ENCODE measurements at places on chromosomes 5 and 9.

DNA sequence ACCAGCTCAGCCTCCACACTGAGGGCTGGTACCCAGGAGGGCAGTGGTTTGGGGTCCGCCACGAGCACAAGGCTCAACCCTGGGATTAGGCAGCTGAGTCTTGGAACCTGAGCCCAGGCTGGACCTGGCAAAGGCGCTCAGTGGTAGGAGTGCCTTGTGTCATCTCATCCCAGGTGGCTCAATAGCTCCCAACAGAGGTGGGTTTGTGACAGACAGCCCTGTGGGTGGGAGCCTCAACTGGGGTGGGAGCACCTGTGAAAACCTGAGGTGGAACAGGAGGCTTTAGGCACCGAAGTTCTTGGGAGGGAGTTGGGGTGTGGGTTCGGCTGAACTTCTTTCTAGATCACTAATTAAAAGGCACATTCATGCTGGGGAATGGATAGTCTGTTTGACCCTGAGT is 35.2 kb upstream of the SMU1 start:
- DNase-seq = no peak

- no peak for DNase-seq
Observed at GRCh38 chr5:37533851-37534250, 154.7 kb downstream of the WDR70 start.

DNA sequence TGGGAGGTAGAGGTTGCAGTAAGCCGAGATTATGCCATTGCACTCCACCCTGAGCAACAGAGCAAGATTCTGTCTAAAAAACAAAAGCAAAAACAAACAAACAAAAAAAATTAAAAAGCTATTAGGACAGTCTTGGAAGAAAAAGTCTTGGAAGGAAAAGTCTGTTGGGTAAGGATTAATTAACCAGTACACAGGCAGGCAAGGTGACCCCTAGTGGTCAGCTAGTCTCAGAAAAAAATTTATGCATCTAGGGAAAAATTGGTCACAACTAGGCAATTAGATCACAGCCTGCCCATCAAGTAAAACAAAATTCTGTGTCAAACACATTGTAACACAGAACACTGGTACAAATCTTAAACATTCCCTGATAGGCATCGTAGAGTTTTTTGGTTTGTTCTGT is 6.7 kb upstream of the ANKRD18B start:
- no peak for DNase-seq

- no peak for DNase-seq
Observed at GRCh38 chr5:37658440-37658839, 181.4 kb downstream of the GDNF start.

DNA sequence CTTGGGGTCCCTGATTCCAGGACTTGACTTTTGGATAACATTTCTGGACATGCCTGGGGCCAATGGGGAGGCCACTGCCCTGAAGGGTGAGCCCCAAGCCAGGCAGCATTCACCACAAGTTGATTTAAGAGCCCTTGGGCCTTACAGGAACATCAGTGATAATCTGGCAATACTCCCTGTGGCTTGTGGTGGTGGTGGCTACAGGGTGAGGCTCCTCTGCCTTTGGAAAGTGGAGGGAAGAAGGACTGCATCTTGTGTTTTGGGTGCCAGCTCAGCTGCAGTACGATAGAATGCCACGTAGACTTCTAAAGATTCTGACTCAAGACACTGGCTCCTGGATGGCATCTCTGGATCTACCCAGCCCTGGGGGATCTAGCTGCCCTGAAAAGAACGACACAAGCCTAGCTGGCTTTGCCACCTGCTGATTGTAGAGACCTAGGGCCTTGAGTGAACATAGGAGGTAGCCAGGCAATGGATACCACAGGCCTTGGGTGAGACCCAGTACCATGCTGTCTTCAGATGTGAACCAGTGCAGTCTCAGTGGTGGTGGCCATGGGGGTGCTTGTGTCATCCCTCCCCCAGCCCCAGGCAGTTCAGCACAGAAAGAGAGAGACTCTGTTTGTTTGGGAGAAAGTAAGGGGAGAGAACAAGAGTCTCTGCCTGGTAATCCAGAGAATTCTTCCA is 79.0 kb upstream of the DAP start:
- no peak for DNase-seq

DNA sequence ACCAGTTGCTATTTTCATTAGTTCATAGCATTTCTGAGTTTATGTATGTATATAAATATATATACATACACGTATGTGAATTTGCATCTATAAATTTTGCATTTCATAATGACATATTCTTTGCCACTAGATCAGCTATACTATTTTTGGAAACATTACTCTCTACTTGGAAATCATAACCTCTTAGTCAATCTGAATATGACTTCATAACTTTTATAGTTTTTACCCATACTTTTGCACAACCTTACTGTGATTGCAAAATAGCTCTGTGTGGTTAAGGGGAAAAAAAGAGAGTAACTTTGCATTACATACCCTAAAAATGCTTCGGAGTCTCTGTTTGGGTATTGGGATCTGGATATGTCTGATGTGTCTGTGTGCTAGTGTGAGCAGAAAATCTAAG is 44.9 kb upstream of the ADAMTSL1 start:
- DNase-seq = no peak

DNA sequence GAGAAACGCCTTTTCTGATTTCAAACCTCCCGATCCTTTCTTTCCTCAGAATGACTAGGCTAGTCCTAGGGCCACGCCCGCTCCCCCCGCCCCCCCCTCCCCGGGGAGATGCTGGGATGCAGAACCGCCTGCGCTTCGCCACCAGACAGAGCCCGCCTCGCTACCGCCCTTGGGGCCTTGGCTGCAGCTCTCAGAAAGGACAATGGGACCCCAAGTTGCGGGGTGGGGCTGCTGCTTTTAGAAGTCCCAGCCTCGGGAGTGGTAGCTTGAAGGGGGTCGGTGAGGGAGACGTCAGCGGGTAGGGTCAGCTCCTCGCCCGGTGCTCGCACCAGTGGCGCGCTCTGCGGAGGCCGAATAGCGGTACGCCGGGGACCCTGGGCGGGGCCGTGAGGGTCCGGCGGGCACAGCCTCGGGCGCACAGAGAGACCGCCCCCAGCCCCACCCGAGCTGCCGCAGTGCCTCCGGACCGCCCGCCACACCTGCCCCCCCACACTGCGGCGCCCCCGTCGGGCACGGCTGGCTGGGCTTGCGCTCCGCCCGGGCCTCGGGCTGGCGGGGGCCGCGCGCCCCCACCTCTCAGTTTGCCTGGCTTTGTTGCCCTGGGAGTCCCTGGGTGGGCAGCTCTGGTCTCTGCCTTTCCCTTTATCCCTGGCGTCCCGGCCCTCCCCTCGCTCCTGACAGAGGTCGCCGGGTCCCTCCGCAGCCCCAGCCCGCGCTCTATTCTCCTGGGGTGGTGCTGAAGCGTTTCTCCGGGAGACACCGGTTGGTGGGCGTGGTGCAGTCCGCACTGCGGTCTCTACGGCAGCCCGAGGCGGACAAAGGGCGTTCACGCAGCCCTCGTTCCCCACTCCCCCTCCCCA is 1.2 kb downstream of the MAP1B start:
- no peak for DNase-seq

DNA sequence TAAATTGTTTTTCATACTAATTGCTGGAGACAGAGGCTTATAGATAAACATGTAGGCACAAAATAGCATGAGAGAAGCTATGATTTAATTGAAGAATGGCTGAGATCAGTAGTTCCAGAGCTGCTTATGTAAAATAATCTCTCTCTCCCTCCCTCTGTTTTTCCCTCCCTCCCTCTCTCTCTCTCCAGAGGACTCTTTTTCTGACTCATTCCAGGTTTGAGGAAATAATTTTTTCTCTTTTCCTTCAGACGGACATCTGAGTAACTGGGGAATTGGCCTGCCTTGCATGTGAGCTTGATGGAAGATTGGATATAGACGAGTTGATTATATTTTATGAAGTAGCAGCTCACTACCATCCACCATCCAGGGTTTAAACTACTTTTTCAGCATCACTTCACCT is 35.5 kb downstream of the KCTD16 start:
- no peak for DNase-seq
